ENCODE measurements at places on chromosomes 2 and 18.

DNA sequence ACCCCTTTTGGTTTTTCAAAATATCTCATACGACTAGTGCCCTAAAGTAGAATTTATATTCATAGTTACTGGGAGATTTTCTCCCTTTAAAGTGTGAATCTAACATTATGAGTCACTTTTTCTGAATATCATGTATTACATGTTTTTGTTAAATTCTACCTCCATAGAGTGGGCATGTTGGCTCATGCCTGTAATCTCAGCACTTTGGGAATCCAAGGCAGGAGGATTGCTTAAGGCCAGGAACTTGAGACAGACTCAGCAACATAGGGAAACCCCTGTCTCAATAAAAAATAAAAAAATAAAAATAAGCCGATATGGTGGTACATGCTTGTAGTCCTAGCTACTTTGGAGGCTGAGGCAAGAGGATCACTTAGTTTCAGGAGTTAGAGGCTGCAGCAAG, 45.3 kb upstream of the UNC80 start:
- DNase-seq, result no peak

DNA sequence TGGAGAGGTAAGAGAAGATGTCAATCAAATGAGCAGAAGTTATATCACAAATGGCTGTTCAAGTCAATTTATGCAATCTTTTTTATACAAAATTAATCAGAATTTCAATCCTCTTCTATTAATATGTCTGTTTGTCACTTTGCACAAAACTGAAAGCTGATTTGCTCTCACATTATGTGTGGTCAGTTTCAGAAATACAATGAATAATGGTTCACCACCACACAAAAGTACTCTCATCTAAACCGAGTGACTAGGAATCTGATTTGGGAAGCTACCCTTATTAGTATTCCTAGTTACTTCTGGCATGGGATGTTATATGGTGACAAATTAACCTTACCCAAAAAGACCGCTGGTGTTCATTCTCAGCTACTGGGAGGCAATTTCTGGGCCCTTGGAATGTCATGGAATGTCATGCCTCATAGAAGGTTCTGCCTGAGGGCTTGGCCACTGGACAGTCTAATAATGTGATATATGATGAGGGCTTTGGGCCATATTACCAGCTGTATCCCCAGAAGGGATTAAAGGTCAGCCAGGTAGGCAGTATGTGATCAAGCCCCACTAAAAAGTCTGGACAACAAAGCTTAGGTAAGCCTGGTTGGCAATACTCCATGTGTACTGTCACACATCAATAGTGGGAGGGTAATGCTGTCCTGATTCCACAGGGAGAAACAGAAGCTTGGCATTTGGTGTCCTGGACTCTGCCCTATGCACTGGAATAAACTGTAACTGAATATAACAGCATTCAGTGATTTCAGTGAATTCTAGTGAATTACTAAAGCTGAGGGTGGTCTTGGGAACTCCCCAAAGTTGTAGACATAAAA, 113.2 kb downstream of the PIGN start:
- no peak for DNase-seq

- no peak for DNase-seq
Measured at GRCh38 chr2:189641590-189641989, 19.7 kb upstream of the ASNSD1 start.

- no peak for DNase-seq
Measured at GRCh38 chr2:219210886-219211362, 4.3 kb downstream of the ZFAND2B start.

- no peak for DNase-seq
Measured at GRCh38 chr2:2520401-2520811, 189.3 kb upstream of the MYT1L start.

GRCh38 chr2:138819964-138820363, 39.8 kb upstream of the NXPH2 start:
- no peak for DNase-seq

- peak; percentile 93 for DNase-seq
Measured at GRCh38 chr2:27071990-27072830, 756 bp upstream of the OST4 start.

DNA sequence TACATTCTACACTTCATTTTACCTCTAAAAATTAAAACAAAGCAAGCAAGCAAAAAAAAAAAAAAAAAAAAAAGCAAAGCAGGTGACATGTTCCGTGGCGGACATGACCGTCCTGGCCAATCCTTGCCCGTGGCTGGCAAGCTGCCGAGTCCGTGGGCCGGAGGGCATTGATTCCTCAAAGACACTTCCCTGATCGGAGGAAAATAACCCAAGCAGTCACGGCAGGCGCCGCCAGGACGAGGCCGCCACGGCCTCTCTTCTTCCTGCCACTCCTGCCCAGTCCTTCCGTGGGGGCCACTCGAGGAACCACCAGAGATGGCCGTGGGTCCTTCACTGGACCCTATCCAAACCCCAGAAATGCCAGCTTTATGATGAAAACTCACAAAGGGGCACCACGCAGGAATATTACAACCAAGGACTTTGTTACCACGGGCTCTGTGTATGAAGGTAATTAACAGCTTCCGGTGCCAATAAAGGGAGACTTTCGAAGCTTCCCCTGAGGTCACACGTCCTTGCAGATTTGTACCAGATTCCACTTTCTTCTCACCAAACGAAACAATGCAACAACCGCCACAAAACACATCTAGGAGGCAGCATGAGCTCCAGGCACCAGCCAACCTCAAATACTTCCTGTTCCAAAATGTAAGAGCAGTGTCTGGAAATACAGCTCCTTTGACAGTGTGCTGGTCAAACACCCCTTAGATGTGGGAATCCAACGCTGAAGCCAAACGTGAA, 170.3 kb downstream of the HDAC4 start:
- DNase-seq, result peak; percentile 65

Data from tibial artery (tissue), 4 donors.